Large intestine (tissue), 12 donors: ENCODE measurements at places on chromosomes 16 and 17.

GRCh38 chr17:48995974-48996721, 1.0 kb upstream of the IGF2BP1 start:
- H3K4me3 ChIP-seq: peak overlapping the region; percentile 97
- H3K36me3 ChIP-seq: no peaks in the 10 kb centered on the region
- H3K27ac ChIP-seq: peak overlapping the region; percentile 93
- DNase-seq: peak; percentile 41

DNA sequence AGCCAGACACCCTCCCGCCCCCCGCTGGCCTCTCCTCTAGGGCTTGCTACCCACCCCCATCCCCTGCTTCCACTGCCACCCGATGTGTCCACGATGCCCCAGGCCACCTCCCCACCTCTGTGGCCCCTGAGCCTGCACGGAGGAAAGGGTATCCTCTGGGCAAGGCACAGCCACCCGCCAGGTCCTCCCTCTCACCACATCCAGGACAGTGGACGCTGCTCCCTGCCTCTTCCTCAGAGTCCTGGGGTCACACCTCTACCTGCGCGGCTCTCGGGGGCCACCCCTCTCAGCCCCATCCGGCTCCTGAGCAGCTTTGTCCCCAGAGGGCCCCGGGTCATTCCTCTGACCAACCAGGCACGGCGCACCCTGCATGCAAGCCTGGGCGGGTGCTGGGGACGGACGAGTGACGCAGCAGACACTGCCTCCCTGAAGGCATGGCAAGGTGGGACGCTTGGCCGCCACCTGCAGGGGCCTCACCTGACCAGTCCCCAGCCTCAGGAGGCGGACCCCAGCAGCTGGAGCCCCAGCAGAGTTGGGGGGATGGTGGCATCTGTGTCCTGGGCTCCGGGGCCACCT, 24.8 kb downstream of the FLYWCH1 start:
- peaks cover 51% of the 10 kb centered on the region for H3K36me3 ChIP-seq
- no peak overlapping the region for H3K4me3 ChIP-seq
- no peaks in the 10 kb centered on the region for H3K4me1 ChIP-seq
- H3K27ac ChIP-seq: no peak overlapping the region

DNA sequence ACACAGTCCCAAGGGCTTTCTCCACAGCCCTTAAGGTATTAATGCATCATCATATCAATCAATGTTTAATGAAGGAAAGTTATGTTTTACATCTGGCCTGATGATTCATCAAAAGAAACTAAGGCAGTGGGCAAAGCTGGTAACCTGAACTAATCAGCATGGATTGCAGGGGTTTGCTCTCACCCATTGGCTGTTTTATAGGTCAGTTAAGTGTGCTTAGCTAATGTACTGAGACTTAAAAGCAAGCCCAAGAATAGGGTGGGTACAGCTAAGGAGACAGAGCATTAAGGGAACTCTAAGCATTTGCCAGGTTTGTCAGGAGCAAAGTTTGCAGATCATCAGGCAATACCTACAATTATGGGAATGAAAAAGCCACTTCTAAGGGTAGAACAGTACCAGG, 1247.6 kb downstream of the CDH8 start:
- H3K4me3 ChIP-seq: no peak overlapping the region
- no peaks in the 10 kb centered on the region for H3K36me3 ChIP-seq
- no peaks in the 10 kb centered on the region for H3K4me1 ChIP-seq
- H3K27ac ChIP-seq: no peak overlapping the region
- no peaks in the 10 kb centered on the region for H3K27me3 ChIP-seq
- no peak for DNase-seq

GRCh38 chr17:68248199-68248825, 469 bp downstream of the AMZ2 start:
- peak overlapping the region; percentile 98 for H3K4me3 ChIP-seq
- peaks cover 6% of the 10 kb centered on the region for H3K4me1 ChIP-seq
- H3K27me3 ChIP-seq: no peaks in the 10 kb centered on the region
- H3K27ac ChIP-seq: peak overlapping the region; percentile 98

DNA sequence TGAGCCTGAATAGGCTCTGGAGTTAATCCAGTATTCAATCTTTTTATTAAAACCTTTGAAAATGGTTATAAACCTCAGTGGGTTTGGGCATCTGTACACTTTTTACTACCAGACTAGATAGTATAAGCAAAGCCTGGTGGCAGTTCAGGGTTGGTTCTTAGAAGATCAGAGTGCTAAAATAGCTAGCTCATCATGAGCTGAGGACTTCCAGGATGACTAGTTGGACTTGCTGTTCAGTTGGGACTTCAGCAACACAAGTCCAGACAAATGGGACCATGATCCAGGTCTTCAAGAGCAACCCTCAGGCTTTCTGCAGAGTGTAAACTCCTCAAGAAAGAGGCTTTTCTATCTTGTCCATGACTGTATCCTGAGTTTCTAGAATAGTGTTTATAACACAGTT, 1.2 kb upstream of the ZNF19 start:
- no peak overlapping the region for H3K4me3 ChIP-seq
- H3K27me3 ChIP-seq: no peaks in the 10 kb centered on the region
- DNase-seq: no peak
- no peaks in the 10 kb centered on the region for H3K4me1 ChIP-seq
- no peak overlapping the region for H3K27ac ChIP-seq

DNA sequence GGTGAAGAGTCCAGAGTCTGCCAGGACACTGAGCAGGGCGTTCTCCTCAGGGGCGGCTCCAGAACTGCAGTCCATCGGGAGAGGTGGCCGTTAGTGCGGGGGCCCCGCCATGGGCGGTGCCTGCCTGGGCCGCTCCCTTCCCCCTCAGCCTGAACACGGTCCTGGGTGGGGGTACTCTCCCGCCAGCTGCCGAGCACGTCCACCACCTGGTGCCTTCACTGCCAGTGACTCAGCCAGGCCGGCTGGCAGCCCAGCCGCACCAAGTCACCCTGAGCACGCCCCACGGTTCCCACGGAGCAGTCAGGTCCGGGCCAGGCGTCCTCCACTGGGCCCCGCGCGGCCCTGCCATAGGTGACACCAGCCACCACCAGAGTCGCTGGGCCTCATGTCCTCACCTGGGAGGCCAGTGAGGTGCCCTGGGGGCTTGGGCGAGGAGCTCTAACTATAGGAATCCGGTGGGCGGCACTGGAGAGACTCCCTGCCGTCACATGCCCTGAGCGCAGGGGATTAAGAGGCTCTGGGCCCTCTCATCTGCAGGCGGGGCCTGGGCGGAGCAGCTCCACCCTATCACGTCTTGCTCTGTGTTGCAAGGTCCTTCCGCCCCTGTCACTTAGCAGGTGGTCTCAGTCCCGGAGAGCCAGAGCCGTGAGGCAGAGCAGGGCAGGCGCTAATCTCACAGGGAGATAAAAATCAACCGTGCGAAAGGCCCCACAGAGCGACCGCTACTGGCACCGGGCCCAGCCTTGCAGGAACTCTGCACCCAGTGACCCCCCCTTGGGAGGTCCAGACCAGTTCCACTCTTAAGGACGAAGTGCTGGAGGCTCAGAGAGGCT, 14.3 kb downstream of the PIEZO1 start:
- DNase-seq: peak; percentile 90
- no peaks in the 10 kb centered on the region for H3K27me3 ChIP-seq
- peak overlapping the region; percentile 36 for H3K4me3 ChIP-seq
- H3K27ac ChIP-seq: peak overlapping the region; percentile 84
- H3K36me3 ChIP-seq: peaks cover 2% of the 10 kb centered on the region

DNA sequence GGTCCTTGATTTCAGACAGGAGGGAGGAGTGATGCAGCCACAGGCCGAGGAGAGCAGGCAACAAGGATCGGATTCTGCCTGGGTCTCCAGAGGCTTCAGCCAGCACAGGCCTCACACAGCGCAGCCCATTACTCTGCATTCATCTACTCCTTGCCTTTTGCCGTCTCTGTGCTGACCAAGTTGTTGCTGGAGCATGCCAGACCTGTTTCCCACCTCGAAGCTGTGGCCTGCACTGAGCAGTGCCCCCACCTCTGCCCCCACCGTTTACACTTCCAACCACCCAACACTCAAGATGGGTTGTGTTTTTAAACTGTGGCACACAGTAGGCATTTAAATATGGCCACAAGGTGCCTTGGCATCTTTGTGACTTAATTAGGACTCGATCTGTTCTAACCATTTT, 1.3 kb downstream of the PRM2 start:
- no peak overlapping the region for H3K4me3 ChIP-seq
- H3K36me3 ChIP-seq: no peaks in the 10 kb centered on the region
- peaks cover 4% of the 10 kb centered on the region for H3K4me1 ChIP-seq
- H3K27ac ChIP-seq: no peak overlapping the region

GRCh38 chr16:51773071-51773890, 622.2 kb upstream of the SALL1 start:
- H3K4me1 ChIP-seq: no peaks in the 10 kb centered on the region
- no peak for DNase-seq
- no peaks in the 10 kb centered on the region for H3K27me3 ChIP-seq
- H3K36me3 ChIP-seq: no peaks in the 10 kb centered on the region

GRCh38 chr17:32870027-32870670, 6.8 kb downstream of the MYO1D start:
- no peaks in the 10 kb centered on the region for H3K36me3 ChIP-seq
- H3K27me3 ChIP-seq: no peaks in the 10 kb centered on the region
- DNase-seq: no peak
- H3K27ac ChIP-seq: no peak overlapping the region

DNA sequence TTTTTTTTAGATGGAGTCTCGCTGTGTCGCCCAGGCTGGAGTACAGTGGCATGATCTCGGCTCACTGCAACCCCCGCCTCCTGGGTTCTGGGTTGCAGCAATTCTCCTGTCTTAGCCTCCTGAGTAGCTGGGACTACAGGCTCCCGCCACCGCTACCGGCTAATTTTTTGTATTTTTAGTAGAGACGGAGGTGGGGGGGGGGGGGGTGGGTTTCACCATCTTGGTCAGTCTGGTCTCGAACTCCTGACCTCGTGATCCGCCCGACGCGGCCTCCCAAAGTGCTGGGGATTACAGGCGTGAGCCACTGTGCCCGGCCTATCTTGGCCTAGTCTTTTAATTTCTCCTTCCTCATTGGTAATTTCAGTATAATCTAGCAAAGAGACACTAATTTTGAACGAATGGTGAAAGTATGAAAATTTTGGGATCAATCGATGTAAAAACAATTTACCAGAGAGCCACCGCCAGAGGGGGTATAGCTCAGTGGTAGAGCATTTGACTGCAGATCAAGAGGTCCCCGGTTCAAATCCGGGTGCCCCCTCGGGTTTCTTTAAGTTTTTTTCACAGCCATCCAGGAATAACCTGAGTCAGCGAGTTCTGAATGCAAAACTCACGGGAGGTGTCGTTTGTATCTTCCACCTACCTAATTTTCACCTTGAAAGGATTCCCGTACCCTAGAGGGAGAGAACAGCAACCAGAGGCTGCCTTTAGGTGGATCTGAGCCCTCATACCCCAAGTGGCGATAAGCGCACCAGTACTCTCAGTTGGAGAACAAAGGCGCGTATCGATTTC, 2.5 kb upstream of the LASP1 start:
- H3K4me3 ChIP-seq: peak overlapping the region; percentile 91
- H3K27ac ChIP-seq: peak overlapping the region; percentile 93
- peaks cover 11% of the 10 kb centered on the region for H3K4me1 ChIP-seq

DNA sequence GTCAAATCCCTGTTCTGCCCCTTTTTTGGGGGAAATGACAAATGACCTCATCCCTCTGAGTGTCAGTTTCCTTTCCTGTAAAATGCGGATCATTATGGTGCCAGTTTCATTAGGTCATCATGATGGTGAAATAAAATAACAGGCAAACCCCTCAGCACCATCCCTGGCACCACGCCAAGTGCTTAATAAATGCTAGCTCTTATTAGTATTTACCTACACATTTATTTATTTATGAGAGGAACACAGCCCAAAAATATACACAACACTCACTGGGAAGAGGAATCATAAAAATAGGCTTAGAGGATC, 28.6 kb upstream of the GPRC5B start:
- no peak overlapping the region for H3K27ac ChIP-seq
- no peaks in the 10 kb centered on the region for H3K4me1 ChIP-seq
- H3K4me3 ChIP-seq: no peak overlapping the region
- no peak for DNase-seq
- H3K27me3 ChIP-seq: no peaks in the 10 kb centered on the region

DNA sequence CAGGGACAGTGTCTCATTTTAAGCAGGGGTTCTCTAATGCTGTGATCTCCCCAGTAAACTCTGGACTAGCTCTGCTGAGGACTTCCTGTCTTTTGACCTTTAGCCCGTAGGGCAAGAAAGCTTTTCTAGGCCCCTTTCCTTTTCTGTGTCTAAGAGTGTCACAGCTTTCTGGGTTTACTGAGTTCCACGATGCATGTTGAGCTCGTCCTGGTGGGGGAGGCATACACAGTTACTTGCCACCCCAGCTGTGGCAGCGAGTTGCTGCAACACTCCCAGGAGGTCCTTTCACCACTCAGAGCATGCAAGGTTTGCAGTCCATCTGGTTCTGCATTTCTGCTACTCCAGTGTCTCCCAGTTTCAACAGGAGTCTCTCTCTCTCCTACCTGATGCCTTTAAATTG, 23.7 kb downstream of the NOD2 start:
- H3K4me1 ChIP-seq: peaks cover 47% of the 10 kb centered on the region
- no peaks in the 10 kb centered on the region for H3K27me3 ChIP-seq
- H3K36me3 ChIP-seq: no peaks in the 10 kb centered on the region
- H3K27ac ChIP-seq: no peak overlapping the region
- DNase-seq: peak; percentile 65

DNA sequence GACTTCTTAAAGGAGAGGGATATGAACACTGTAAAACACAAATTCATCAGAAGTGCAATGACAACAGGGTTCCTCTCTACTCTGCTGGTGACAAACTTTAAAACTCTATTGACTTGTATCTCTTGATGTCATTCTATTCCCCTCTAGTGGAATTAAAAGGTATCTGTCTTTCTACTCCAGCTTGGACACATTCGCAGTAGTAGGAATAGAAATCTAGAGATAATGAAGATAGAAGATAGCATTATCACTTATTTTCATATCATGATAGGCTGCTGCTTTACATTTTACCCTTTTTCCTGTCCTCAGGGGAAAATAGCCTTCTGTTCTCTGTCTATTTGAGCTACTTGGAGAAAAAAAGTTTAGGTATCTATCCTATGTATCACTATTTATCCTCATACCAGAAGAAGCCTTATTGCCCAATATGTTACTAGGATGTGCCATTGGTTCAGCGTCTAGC, 209.6 kb upstream of the CACNG5 start:
- H3K27me3 ChIP-seq: no peaks in the 10 kb centered on the region
- no peak overlapping the region for H3K27ac ChIP-seq
- H3K4me1 ChIP-seq: no peaks in the 10 kb centered on the region
- no peak overlapping the region for H3K4me3 ChIP-seq

DNA sequence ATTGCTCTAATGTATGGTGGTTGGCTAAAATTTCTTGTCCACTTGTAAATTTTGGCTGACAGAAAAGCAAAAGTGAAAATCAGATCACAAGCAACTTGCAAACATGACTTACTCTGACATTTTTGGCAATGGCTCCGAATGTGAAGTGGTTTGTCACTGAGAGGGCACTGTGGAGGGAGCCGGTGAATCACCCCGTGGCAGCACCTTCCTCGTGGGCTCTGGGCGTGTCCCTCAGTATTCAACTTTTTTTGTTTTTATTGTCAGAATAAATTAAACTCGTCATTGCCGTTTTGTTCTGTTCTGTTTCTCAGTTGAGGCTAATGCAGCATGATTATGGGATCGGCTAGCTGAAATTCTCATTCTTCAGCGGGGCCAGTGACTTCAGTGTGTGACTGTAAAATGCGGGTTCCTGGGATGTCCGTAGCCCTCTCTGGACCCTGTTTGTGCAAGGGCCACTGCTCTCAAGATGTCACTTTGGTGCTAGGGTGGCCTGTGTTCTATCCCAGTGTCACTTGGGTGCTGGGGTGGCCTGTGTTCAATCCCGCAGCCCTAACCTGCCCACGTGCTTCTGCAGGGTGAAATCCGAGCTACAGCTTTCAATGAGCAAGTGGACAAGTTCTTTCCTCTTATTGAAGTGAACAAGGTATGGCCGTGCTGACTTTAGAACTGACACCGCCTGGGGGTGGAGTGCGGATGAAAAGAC, 48.8 kb downstream of the RPA1 start:
- no peaks in the 10 kb centered on the region for H3K27me3 ChIP-seq
- no peaks in the 10 kb centered on the region for H3K4me1 ChIP-seq
- no peak overlapping the region for H3K4me3 ChIP-seq
- H3K27ac ChIP-seq: no peak overlapping the region
- H3K36me3 ChIP-seq: peaks cover 70% of the 10 kb centered on the region
